ENCODE measurements at places on chromosomes 3 and 15.

- no peak for DNase-seq
Observed at GRCh38 chr15:85793641-85794597, 806 bp downstream of the KLHL25 start.

- no peak for DNase-seq
Observed at GRCh38 chr3:53998980-53999379, 107.3 kb upstream of the SELENOK start.

DNA sequence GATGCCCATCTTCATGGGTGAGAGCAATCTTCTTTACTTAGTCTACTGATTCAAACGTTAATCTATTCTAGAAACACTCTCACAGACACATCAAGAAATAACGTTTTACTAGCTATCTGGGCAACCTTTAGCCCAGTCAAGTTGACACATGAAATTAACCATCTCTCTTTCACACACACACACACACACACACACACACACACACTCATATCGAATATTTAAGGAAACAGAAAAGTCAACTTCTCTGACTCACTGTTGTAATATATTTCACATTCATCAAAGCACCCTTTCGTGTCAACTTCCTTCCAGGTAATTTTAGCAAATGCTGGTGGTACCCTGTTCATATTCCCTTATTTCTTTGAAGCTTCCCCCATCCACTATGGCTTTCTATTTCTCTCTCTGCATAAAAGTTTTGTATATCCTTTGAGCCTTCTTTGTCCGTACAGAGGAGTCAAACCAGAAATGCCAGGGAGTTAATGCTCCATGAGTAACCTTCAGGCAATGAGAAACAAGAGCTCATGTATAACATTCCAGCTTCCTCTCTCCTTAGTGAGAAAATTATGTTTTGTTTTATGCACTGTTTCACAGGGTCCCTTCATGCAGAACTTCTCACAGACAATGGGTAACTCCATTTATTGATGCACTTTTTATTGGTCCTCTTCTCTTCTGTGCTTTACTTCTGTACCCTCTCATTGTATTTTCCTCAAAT is 335.5 kb upstream of the CBLB start:
- no peak for DNase-seq

DNA sequence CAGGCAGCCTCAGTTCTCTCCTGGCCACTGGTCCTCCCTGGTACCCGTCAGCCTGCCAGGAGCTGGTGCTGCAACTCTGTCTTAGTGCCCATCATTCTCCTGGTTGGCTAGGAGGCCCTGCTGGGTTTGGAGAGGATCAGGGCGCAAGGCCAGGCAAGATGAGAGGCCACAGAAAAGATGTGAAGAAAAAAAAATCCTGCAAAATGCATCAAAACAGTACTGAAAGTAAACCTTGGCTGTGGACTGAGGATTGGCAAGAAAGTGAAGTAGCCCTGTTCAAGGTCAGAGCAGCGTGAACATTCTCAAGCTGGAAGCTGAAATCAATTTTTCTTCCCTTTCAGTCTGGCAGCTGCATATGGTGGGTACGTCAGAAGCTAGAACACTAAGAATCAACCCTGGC is 74.2 kb downstream of the GTF2E1 start:
- peak; percentile 74 for DNase-seq

DNA sequence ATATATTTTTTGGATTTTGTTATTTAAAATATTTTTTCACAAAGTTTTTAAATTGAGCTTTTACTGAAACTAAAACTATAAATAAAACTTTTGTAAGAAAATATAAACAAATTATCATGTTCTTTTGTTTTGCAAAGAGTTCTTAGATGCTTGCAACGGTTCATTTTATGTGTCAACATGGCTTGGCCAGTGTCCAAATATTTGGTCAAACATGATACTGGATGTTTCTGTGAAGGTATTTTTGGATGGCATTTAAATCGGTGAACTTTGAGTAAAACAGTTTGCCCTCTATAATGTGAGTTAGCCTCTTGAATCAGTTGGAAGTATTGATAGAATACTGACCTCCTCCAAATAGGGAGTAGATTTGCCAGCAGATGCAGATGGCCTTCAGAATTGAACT is 612.6 kb upstream of the NECTIN3 start:
- DNase-seq: no peak

DNA sequence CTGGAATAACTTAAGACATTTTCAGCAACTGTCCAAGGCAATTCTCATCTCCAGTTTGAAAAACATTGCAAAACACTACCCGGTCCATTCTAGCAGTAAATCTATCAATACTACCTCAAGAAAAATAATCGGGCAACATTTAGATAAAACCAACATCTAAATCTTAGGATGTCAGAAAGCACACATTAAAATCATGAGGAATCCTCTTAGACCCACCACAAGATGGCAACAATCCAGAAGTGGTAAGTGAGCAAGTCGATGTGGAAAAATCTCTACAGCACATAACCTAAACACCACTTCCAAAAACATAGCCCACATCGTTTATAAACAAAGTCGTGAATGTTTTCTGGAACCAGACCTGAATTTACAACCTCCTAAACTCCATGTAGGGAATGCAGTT is 5.7 kb downstream of the PLCH1 start:
- no peak for DNase-seq

- peak; percentile 53 for DNase-seq
Observed at GRCh38 chr3:197364410-197365071, 66.1 kb upstream of the DLG1 start.

DNA sequence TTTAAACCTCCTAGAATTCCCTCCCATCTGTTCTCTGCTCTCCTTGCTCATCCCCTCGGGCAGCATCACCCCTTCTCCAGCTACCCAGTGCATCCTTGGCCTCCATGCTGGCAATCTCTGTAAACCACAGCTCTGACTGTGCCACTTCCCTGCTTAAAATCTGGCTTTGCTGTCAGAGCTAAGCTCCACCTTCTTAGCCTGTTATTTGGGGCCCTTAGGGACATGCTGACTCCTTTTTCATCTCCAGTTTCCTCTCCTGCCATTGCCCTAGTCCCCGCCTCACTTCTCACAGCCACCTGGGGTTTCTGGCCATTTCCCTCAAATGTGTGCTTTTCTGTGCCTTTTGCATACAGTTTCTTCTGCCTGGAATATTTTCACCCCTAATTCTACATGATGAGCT is 5.7 kb downstream of the SLC6A20 start:
- DNase-seq: no peak

- DNase-seq: no peak
Observed at GRCh38 chr15:79090487-79091203, at the start of gene RASGRF1. RASGRF1 (minus strand) TSS chr15:79090780; CDS start chr15:79090498, 282 bp downstream.

GRCh38 chr15:69511716-69512340 is 59.2 kb downstream of the RPLP1 start:
- DNase-seq: no peak

- DNase-seq: no peak
Observed at GRCh38 chr3:119861681-119862080, 79.8 kb downstream of the NR1I2 start.

All from globus pallidus (tissue), 1 donor.